Muscle of leg (tissue), 16 donors: ENCODE measurements at places on chromosomes 13 and 19. TPM values are rescaled to one million over a fixed set of nuclear protein-coding genes. Genes with fewer than 3 reads are reported as not detected.

GRCh38 chr13:76724421-76724820, 161.8 kb downstream of the KCTD12 start:
- no peak for DNase-seq

DNA sequence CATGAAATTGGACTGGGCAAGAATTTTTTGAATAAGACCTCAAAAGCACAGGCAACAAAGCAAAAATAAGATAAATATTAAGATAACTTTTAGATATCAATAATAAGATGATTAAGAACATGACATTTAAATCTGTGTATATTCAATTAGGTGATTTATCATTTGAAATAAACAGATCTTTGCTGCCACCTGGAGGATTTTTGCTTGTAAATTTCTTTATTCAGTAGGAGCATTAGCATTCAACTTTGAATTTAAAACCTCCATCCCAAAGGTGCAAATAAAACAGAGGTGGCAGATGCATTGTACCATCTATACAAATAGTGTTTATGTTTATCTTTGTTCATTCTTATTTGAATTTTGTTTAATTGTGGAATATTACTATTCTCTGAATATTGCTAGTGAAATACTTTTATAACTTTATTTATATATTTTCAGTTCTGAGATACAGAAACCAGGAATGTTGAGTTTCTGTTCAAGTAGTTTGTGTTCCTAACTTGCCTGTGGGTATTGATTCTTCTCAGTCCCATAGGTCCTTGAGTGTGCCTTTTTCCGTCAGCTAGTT, 20.9 kb downstream of the COG6 start:
- peak; percentile 61 for DNase-seq

- DNase-seq: no peak
Observed at GRCh38 chr19:16896146-16897028, 7.6 kb downstream of the F2RL3 start.

GRCh38 chr13:27006519-27007161, 165.0 kb downstream of the USP12 start:
- DNase-seq: peak; percentile 47

GRCh38 chr13:110680852-110681251, 25.1 kb downstream of the CARS2 start:
- no peak for DNase-seq

GRCh38 chr13:70088926-70089325, 18.7 kb upstream of the ATXN8OS start:
- no peak for DNase-seq

DNA sequence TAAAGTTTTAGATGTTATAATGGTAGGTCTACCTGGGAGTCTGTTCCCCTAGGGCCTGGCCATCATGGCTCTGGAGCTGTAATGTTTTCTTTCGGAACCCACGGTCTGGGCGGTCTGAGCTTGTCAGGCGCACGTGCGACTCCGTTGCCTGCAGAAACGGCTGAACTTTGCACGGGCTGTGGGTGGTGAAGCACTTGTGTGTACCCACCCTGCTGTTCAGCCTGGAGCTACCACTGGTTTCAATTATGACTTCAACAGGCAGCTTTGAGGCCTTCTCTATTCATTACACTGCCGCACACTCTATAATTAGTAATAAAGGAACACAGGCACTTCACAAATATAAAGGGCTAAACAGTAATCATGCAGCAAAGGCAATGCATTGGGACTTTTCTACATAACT, 6.0 kb downstream of the PCDH8 start:
- DNase-seq: no peak

- peak; percentile 42 for DNase-seq
Observed at GRCh38 chr13:78468621-78469020, 134.7 kb downstream of the POU4F1 start.

DNA sequence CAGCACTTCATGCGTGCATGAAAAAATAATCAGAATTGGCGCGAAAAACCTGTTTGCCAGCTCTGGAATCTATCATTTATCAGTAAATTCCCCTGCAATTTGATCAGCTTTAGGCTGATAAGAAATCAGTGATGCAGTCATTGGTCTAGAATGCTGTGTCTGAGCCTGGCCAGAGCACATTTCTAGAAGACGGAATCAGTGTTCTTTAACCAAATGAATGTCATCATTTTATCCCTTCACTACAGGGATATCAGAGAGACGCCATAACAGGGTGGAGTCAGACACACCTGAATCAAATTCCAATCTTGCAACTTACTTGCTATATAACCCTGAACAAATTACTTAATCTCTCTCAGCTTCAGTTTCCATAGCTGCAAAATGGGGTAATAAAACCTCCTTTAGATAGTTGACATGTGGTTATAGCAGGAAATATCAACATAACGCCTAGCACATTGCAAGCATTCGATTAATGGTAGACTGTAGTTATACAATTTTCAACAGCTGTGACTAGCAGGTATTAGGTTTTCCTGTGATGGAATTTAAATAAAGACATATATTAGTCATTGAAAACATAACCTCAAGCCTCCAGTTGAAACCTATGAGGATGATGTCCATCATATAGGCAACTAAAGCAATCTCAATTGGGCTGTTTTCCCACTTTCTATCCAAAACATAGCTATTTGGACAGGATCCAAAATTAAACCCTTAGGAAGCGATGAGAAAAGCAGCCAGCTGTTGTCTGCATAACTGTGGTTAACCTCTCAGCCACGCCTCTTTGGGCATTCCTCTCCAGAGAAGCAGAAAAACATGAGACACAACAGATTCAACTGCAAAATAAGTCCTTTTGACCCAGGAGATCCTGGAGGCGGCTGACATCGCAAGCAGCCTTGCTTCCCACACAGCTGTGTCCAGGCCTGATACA, 51.6 kb upstream of the UBL3 start:
- DNase-seq: peak; percentile 89

GRCh38 chr13:75513271-75513670, 24.4 kb downstream of the COMMD6 start:
- peak; percentile 12 for DNase-seq

- no peak for DNase-seq
Observed at GRCh38 chr13:114097893-114098688, 34.3 kb downstream of the RASA3 start.

GRCh38 chr19:12872255-12872654, 9.0 kb downstream of the DNASE2 start:
- DNase-seq: no peak

DNA sequence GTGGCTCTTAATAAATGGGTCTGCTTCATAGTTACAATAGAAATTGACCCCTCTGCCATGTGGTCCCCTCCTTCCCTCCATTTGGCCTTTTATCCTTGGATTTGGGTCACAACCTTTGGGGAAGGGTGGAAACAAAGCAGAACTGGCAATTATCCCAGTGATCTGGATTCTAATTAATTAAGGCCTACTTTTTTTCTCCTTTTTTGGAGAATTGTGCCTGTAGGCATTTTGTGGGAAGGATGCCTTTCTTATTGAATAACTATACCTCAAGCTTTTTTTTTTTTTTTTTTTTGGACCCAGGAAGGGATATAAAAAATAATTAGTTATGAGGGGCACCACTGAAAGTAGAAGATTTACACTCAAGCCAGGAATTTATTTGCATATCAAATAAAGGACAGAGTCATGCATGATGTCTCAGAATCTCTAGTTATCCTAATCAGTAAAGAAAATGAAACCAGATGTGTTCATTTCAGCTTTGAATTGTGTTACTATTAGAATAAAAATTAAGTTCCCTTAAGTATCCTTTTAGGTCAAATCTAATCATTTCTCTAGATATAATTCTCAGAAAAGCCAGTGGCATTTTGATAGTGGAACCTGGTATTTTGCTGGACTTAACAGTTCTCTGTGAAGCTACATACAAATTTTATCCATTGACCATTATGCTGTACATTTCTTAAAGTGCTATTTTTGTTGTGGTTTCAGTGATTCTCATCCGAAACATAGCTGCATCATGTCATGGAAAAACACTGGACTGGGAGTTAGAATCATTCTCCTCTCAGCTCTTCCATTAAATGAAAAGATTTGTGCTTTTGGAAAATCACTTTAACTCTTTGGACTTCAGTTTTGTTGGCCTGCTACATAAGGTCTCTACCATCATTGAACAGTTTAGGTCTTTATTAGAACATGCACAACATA, 129.3 kb downstream of the KCNRG start:
- DNase-seq: peak; percentile 82

DNA sequence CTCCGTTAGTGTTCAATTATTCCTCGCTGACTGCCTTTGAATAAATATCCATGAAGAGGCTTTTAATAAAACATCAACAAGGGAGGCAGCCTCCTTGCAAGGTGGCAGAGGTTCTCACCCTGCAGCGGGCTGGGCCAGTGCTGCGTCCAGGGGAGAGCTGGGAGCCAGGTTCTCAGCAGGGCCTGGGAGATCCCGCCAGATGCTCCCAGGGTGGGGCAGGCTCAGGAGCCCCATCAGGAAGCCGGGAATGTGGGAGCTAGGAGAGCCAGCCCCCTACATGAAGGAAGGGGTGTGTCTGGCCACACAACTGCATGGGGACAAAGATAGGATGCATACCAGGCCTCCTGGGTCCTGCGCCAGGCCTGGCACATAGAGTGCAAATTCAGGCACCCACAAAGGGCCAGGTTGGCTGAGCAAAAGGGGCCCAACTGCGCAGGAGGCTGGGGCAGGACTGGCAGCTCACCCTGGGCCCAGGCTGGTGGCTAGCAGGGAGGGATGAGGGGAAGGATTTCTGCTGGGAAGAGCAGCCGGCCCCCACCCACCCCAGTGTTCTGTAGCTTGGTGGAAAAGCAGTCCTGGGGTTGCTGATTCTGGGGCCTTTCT, 22.8 kb downstream of the VSTM2B start:
- DNase-seq: no peak

DNA sequence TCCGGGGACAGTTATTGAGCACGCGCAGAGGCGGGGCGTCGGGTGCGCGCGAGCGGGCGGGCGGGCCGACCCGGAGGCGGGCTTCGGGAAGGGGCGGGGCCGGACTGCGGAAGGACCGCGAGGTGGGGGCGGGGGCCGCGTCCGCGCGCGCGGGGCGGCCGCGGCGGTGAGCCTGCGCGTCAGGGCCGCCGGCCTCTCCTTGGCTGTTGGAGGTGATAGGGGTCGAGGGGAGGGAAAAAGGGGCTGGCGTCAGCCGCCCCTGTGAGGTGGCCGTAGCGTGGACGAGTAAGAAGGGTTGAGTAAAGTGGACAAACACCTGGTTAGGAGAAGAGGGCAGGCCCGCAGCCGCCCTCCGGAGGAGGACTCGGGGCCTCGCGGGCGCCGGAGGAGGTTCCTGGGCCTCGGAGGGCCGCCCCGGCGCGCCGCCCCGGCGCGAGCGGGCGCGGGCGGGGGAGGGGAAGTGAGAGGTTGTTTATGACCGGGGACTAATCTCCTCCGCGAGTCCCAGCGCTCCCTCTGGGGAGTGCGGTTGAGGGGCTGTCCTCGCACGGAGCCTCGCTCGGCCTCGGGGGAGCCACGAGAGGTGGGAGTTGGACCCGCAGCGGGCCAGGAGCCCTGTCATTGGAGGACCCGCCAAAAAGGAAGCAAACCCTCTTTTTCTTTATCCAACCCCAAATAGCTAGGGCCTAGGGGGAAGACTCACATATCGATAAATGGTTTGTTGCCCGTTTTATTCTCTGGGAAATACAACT, 547 bp upstream of the INTS6 start:
- no peak for DNase-seq

DNA sequence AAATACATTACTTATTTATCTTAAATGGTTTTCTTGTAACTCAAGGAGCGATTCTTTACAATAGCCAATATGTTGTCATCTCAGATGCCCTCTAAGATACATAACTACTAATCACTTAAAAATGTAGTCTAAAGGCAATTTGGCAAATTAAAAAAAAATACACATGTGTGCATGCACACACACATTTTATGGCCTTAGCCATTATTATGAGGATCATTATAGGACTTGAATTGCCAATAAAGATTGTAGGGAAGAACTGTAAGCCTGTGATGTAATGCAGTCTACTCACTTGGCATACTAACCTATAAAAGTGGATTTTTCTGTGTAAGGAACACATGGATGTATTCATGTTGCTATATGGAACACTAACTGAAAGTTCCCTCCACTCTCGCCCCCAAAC, 274.3 kb downstream of the SHISA2 start:
- DNase-seq: no peak

Gene SLC6A16
- total RNA-seq: 0.49 TPM

Gene MYH14
- 11.3 TPM for total RNA-seq

Gene GJB2
- 1.3 TPM for total RNA-seq

Gene GIPC3
- total RNA-seq: 0.22 TPM

Gene CPB2
- not detected for total RNA-seq

Gene CYP4F8
- not detected for total RNA-seq

Gene ZNF471
- 7.6 TPM for total RNA-seq

Gene CEACAM16
- total RNA-seq: 0.62 TPM

Gene ELSPBP1
- total RNA-seq: not detected
